Hematopoietic multipotent progenitor cell treated with erythropoietin and hydrocortisone succinate and interleukin-3 and kit ligand, for 17 days (in vitro differentiated cells): ENCODE measurements at places on chromosomes 2 and 18.

DNA sequence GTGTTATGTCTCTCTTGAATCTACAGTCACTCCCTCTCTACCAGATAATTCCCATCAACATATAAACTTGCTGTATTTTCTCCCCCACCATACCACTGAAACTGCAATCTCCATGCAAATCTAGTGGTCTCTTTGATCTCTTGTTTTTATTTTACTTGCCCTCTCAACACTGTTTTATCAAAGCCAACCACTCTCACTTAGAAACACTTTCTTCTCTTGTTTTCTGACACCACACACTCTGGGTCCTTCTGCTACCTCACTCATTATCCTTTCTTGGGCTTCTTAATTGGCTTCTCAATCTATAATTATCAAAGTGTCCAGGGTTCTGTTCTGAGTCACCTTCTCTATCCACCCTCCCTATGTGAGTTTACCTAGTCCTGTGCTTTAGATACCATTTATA lies 2.0 kb upstream of the MCFD2 start:
- no peak for DNase-seq

GRCh38 chr2:241074065-241074818 lies 27.8 kb downstream of the MTERF4 start:
- no peak for DNase-seq

GRCh38 chr2:60555066-60555782 lies 1.8 kb upstream of the BCL11A start:
- peak; percentile 81 for DNase-seq

DNA sequence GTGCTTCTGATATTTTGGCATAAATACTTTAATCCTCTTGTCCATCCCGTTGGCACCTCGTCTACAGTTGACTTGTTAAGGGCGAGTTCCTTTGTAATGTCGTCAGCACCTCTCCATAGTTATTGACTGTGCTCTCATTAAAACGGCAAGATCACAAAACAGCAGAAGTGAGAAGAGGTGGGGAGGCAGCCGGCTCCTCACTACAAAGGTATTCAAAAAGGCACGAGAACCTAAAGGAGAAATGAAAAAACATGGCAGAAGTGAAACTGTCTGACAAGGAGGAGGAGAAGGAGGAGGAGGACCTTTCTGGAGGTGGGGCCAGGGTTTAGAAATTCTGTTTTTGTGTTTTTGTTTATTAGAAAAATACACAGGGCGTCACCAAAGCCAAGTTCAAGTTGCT lies 235.6 kb downstream of the BCL11A start:
- DNase-seq, result no peak

- DNase-seq, result no peak
Observed at GRCh38 chr18:49846361-49846662, 33.0 kb upstream of the ACAA2 start.

- no peak for DNase-seq
Observed at GRCh38 chr2:12718711-12719399, 2.1 kb downstream of the TRIB2 start.

DNA sequence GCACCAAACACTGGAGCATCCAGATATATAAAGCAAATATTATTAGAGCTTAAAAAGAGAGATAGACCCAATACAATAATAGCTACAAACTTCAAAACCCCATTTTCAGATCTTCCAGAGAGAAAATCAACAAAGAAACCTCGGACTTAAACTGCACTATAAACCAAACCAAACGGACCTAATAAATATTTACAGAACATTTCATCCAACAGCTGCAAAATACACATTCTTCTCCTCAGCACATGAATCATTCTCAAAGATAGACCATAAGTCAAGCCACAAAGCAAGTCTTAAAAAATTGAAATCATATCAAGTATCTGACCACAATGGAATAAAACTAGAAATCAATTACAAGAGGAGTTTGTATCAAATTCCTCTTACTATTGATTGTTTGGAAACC lies 140.2 kb upstream of the OTOS start:
- DNase-seq, result no peak

DNA sequence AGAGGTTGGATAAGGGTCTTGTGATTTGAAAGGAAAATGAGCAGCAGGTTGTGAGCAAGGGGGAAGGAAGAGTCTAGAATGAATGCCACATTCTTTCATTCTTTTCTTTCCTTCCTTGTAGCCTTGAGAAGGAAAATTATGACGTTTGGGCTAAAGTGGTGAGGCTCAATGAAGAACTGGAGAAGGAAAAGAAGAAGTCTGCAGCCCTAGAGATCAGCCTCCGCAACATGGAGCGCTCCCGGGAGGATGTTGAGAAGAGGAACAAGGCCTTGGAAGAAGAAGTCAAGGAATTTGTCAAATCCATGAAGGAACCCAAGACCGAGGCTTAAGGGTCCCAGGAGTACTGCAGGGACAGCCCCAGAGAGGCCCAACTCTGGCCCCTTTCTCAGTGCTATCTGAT lies 45.3 kb downstream of the BMP10 start:
- no peak for DNase-seq

DNA sequence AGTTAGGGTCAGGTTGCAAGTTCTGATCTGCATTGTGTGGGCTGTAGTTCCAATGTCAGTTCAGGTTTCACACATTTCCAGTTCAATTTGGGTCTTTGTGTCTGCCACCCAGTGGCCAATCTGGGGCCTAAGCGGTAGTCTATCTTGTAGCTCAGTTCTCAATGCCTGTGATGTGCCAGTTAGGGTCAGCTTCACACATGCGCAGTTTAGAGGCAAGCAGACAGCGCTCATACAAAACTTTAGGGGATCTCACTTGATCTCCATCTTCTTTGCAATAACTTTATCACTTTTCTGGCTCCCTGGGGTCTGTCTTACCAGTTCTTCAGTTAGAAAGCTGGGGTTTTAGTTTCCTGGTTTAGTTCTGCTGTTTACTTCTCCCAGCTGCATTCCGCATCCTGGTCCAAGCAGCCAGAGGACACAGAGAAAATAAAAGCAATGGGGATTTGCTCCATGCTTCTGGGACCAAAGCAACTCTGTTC lies 11.0 kb upstream of the ZNF24 start:
- peak; percentile 74 for DNase-seq

DNA sequence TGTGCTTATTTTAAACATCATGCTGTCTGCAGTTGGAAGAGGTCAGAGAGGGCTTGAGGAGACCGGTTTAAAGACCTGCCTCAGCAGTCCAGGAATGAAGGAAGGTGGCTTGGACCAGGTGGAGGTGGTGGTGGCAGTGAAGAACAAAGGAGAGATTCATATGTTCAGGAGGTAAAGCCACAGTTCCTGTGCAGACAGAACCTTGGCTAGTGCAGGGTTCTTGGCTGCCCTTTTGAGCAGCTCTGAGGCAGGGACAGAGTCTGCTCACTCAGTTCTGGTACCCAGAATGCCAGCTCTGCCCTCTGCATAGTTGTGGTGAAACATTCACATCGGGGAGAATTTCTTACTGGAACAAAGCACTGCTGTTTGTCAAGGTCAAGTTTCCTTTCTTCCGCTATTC lies 669.7 kb upstream of the HS6ST1 start:
- no peak for DNase-seq

DNA sequence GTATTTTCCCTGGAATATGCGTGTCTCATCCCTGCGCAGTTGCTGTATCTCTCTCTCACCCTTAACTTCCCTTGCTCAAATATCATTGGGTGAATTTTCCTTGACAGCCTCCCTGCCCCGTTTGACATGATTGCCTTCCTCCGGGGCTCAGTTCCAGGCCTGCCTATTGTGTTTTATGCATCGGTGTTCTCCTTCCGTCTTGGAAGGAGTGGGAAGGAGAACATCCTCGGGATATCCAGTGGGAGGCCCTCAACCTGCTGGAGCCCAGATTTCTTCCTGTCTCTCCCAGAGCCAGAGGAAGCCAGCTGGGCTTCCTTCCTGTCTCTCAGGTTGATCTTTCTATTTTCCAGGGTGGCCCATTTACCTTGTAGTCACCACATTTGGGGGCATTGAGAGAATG lies 434.7 kb upstream of the HS6ST1 start:
- no peak for DNase-seq

GRCh38 chr2:1595274-1595673 lies 149.0 kb downstream of the PXDN start:
- no peak for DNase-seq

GRCh38 chr2:14051401-14051800 lies 581.1 kb upstream of the LRATD1 start:
- no peak for DNase-seq

DNA sequence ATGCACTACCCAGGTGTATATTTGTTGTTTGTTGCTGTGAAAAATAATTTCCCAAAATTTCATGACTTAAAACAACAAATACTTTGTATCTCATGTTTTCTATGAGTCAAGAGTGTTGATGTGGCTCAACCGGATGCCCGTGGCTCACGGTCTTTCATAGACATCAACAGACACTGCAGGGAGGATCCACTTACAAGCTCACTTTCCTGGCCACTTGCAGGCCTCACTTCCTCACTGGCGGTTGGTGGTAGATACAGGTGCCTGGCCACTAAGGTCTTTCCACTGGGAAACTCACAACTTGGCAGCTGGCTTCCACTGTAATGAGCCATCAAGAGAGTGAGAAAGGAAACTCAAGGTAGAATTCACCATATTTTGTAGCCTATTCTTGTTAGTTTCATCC lies 662.9 kb downstream of the IRS1 start:
- no peak for DNase-seq

- DNase-seq, result no peak
Observed at GRCh38 chr2:147025646-147026585, 818.9 kb upstream of the ACVR2A start.

- DNase-seq, result no peak
Observed at GRCh38 chr2:48905696-48906095, 150.2 kb upstream of the LHCGR start.

DNA sequence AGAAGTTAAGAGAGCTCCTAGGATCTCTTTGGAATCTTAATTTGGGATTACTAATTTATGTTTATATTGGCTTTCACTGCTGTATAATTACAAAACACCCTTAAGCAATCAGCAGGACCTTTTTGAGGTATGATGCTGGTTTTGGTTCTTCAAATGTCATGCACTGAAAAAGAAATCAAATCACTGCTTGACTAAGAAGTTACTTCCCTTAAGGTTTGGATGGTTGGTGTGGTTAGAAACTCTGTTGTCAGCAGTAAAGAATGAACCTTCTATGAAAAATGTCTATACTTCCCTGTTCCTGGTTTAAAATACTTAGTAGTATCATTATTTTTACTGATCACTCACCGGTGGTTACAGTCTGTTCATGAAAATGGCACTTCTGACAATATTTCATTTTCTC lies 5.5 kb downstream of the COLEC12 start:
- no peak for DNase-seq

DNA sequence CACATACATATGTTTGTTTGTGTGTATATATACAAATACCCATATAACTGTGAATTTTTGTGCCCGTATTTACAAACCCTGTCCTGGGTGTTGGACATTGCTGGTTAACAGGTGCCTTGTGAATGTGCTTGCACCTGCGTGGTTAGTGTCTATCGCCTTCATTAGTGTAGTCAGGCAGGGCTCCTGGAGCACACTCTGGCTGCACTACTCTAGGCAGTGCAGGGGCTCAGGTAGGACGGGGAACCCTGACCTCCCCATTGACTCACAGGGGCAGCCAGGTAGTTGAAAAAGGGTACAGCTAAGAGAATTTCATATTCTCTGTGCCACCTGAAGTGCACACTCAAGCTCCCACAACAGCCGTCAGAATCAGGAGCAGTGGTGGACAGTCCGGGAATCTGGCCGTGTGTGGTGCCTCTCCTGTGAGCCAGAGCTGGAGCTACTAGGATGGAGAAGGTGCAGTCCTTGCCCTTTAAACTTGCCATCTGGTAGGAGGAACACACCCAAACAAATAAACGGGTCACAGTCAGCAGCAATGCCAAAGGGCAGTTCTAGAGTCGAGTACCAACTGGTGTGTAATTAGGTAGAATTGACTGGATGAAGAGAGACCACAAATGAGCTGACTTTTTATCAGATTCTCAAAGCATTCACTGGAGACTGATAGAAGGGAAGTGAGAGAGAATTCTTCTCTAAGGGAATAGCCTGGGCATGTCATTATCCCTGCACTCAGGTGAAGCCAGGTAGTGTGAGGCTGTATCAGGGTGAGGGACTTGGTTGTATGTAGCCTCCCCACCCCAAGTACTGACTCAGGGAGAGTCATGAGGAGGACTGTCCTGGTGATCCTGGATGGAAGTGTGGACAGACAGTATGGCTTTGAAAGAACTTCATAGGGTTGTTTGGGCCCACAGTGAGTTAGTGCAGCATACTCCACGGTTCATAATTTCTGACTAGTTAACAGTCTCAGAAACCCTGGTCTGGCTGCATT lies 44.1 kb downstream of the FARP2 start:
- DNase-seq, result no peak

- no peak for DNase-seq
Observed at GRCh38 chr2:159818940-159819339, 20.9 kb upstream of the CD302 start.

- DNase-seq, result no peak
Observed at GRCh38 chr2:25405611-25406295, 64.0 kb upstream of the DNMT3A start.

- no peak for DNase-seq
Observed at GRCh38 chr2:99936065-99936464, 206.3 kb downstream of the AFF3 start.

DNA sequence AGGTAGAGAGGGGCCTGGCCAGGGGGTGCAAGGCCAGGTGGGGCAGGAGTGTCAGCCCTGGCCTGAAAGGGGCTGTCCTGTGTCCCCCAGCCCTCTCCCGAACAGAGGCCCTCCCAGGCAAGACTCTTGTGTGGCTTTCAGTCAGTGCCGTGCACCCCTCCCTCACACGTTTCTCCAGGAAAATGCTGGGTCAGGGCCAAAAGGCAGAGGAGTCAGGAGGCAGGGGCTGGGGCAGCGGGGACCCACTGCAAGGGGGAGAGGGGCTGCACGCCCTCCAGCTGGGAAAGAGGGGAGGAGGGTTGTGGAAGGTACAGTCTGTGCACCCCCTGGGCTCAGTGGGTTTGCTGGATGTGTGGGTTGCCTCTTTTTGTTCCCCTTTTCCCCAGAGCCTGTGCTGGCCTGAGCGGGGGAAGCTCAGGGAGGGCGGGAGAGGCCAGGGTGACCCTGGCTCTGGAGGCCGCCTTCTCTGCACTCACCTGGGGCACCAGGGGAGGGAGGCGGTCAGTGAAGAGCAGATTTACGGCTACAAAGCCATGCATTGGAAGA lies 4.1 kb downstream of the KCNF1 start:
- DNase-seq, result no peak

DNA sequence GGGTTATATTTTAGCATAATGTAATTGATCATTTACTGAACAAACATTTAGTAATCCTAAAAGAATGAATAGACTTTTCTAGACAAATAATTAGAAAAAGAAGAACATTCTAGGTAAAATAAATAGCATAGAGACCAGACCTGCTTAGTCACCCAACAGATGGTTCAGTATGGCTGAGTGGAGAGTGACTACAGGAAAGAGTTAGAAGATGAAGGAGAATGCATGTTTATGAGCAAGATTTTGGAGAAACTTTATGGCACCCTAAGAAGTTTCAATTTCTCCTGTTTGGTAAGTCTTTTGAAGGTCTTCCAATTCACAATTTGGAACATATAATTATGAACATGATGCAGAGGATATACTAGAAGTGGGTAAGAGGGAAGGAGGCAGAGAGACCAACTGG lies 32.9 kb downstream of the FAP start:
- DNase-seq, result no peak

DNA sequence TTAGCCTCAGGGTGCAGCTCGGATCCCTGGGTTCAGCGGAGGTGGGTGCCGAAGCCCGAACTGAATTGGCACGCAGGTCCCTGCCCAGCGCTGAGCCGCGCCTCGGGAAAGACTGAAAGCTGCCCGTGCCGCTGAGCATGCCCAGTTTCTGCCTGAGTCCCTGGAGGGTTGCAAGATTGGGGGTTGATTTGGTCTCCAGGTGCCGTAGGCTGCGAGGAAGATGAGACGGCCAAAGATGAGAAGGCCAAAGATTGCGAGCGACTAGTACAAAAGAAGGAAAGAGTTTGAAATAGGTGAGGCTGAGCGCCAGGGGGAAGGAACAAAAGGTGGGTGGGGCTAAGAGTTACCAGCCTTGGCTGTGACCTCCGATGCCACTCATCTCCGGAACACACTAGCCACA lies 852 bp upstream of the KCNH7 start:
- no peak for DNase-seq
